ENCODE measurements at places on chromosomes 4 and X.

GRCh38 chr4:73892966-73893365 lies 23.8 kb downstream of the CXCL1 start:
- no peak for DNase-seq

GRCh38 chr4:61451935-61452334 lies 251.8 kb downstream of the ADGRL3 start:
- no peak for DNase-seq

DNA sequence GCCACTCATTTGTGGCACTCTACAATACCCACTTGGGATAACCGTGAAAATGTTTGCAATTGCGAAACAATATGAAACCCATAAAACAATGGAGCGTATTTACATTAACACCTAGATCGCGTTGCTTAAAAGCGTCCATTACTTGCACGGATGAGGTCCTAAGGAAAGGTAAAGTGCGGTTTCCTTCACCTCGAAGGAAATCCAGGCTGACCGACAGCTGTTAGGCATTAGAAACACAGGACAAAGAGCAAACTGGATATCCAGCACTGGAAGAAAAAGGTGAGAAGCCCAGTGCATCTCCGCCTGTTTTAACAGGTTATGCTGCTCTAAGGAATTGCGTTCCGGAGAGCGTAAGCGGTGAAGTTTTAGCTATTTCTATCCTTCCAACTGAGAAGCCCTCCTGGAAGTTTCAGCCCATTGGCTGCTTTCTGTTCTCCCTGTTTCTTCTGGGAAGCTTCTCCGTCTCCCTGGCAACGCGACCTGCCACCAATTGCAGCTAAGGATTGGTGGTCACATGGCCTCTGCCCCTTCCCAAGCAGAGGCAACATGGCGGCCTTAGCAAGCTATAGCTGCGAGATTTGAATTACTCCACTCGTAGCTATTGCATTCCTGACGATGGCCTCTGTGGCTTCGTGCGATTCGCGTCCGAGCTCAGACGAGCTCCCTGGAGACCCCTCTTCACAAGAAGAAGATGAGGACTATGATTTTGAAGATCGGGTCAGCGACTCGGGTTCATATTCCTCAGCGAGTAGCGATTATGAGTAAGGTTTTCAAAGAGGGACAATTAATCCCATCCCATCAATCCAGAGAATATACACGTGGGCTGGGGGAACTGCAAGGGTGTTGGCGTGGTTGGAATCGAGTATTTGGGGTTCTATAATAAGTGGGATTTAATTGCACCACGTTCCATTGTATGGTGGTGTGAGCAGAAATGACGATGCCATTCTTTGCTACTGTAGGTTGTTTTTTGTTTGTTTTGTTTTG lies at the start of gene INTU:
Gene INTU, plus strand, starts transcription at position 538 of the 984 bp plus-strand sequence. Its CDS starts 78 bp downstream, at position 616.
- peak; percentile 93 for DNase-seq

DNA sequence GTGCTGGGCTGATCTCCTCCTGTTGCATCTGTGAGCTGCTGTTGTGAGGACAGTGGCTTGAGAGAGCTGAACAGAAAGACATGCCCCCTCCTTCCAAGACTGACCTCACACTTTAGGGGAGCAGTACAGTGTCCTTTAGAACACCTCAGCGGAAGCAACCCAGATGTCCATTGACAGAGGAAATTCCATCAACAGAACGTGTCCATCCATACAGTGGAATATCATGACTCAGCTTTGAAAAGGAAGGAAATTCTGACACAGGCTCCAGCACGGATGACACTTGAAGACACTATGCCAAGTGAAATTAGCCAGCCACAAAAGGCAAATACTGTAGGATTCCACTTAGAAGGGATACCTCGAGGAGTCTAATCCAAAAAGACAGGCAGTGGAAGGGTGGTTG lies 103.5 kb downstream of the GPR143 start:
- DNase-seq, result no peak

GRCh38 chrX:99603091-99603814 lies 806.8 kb downstream of the PCDH19 start:
- DNase-seq, result no peak

GRCh38 chr4:100742045-100742444 lies 224.2 kb upstream of the EMCN start:
- peak; percentile 43 for DNase-seq

- DNase-seq, result peak; percentile 84
These were observed 9.1 kb downstream of the WFS1 start for GRCh38 chr4:6278801-6279197.

DNA sequence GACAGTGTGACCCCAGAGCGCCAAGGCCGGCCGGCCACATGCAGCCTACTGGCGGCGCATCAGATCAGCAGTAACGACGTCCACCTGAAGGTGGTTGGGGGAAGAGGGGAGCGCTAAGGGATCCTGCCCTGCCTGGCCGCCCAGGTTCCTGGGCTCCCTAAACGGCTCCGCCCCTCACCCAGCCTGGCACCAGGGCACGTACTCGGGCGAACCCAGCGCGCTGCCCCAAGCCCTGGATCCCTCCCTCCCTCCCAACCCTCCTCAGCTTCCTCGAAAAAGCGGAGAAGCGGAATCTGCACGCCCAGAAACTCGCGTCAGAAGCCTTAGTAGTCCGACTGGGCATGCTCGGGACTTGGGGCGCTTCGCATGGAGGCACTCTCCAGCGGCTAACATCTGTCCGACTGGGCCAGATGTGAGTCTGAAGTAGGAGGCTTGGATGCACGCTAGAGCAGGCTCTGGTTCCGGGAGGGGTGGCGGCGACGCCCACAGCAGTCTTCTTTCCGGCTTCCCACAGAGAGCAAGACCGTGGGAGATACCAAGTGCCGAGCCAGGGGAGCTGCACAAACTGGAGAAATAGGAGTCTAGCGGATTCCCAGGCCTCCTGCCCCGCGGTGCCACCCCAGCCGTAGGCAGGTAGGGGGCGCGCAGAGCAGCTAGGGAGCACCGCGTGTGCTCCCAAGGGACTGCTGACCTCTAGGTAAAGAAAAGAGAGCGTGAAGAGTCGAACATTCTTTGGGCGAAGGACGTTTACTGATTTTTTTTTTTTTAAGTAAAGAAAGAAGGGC lies 114.3 kb upstream of the TEX13C start:
- DNase-seq, result peak; percentile 65

GRCh38 chrX:47579537-47579936 lies 2.7 kb upstream of the TIMP1 start:
- no peak for DNase-seq

DNA sequence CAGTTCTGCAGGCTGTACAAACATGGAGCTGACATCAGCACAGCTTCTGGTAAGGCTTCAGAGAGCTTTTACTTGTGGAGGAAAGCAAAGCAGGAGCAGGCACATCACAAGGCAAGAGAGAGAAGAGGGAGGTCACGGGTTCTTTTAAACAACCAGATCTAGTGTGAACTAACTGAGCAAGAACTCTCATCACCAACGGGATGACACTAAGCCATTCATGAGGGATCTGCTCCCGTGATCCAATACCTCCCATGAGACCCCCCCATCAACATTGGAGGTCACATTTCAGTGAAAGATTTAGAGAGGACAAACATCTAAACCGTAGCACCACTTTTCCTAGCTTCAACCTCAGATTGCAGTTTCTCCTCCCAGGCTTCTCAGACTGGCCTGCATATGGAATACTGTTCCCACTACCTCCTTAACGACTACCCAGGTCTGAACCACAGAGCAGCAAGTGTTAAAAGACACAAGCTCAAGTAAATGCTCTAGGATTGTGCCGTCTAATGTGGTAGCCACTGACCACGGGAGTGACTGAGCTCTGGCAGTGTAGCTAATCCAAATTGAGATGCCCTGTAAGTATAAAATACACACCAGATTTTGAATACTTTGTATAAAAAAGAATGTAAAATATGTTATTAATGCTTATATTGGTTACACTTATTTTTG lies 192.7 kb downstream of the PTTG2 start:
- no peak for DNase-seq

DNA sequence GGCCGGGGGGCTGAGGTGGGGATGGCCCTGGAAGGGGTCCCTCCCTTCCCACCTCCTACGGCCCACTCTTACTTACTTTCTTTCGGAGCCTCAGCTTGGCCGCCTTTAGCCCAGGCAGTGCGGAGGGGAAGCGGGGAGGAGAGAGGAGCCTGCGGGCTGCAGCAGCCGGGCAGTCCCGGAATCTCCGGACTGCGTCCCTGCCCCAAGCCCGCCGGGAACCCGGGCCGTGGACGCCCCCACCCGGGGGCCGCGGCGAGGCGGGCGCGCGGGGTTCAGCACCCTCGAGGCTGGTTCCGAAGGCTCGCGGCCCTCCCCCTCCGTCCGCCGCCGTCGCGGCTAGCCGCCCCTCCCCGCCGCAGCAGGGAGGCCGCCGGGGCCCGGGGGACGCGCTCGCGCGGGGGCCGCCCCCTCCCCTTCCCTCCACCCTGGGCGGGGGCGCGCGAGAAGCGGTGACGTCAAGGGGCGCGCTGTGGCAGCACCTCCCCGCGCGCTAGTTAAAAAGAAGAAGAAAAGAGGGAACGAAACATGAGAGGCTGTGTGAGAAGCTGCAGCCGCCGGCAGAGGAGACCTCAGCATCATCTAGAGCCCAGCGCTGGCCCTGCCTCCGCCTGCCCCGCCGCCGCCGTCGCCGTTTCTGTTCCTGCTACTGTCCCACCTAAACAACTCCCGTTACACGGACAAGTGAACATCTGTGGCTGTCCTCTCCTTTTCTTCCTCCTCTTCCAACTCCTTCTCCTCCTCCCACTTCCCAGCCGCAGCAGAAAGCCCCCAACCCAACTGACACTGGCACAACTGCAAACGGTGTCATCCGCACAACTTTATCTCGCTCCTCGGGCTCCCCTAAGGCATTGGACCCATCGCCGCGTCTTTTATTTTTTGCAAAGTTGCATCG lies at the start of gene HHIP:
Gene HHIP, plus strand, starts transcription at position 526 of the 892 bp plus-strand sequence. CDS start 520 bp downstream, outside the sequence.
- no peak for DNase-seq

DNA sequence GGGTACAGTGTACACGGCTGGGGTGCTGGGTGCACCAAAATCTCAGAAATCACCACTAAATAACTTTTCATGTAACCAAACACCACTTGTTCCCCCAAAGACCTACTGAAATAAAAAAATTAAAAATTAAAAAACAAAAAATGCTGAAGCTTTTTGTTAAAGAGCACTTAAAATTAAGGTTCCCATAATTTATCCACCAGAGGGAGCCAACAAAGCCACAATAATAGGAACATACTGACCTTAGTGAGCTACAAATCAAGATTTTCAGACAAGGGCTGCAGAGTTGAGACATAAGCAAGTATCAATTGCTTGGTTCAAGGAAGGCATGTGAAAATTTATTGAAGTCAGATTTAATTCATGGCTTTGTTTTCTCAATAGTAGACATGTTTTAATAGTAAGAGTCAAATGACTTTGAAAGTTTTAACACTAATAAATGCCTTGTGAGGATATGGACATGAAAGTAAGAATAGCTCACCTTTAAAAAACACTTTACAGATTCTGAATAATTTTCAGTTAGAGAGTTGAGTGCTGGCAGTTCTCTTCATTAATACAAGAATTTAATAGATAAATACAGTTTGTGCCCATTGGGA lies 43.0 kb upstream of the SCOC start:
- DNase-seq, result peak; percentile 73

DNA sequence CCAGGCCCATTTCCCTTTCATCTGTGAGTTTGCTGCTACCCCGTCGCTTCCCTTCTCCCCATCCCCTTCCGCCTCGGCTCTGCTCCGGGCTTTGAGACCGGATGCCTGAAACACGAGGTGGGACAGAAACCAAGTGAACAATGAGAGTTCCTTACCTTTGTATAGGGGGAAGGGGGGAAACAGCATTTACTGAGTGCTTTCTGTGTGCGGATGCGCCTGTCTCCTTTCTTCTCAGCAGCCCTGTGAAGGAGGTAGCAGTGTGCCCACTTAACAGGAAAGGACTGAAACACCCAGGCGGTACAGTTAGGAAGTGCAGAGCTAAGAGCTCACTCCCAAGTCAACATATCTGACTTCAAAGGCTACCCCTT lies 43.2 kb upstream of the TMSB15B start:
- peak; percentile 38 for DNase-seq

- peak; percentile 89 for DNase-seq
These were observed 52.5 kb upstream of the ANTXR2 start for GRCh38 chr4:80125252-80126177.

DNA sequence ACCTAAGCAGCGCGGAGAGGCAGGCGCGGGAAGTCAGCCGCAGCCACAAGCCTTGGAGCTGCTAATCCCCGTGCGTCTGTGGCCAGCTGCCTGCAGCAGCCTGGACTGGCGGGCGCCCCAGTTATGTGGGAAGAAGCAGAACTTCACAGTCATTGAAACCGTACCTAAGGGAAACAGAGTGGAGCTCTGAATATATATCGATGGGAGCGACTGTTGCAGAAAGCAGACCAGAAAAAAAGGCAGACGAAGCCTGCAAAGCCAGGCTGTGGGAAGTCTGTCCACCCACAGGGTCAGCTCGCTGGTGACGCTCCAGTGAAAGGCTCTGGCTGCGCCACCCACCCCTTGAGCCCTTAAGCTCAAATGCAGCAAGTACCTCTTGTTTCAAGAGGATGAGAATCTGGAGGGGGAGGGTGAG lies 24.7 kb downstream of the KCNE5 start:
- peak; percentile 56 for DNase-seq

DNA sequence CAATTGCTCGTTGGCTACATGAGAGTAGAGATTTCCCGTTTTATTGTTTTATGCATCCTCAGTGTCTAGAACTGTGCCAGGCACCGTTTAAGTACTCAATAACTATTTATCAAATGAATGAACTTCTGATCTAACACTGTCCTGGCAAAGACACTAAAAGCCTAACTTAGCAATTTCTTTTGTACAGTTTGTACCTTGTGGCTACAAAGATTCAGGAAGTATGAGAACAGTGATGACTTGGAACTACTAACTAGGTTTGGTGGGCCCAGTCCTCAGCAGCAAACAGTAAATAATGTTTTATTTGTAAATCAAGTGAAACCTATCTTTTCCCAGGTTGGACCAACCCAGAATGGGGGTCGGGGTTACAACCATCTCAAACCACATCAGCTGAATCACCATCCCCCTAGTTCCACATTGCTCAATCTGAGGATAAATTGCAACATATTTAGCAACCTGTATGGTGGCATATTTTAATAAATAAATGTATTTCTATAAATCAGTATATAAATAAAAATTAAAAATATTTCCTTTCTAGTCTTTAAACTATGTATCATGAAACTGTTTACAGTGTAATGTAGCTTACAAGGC lies 12.3 kb upstream of the SCRG1 start:
- peak; percentile 37 for DNase-seq

DNA sequence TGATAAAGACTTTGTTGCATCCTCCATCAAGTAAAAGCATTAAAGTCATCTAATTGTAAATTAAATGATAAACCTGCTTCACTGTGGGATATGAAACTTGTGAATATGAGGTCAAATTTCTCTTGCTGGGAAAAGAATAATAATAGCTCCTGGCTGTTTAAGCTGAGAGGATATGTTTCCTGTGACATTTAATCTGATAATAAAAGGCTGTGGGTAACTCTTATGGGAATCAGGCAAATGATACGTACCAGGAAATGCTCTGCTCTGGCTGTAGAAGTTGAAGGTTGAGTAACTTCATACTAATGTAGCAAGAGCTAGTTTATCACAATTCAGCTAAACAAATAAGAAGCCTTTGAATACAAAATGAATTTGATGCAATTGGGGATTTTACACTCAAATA lies 574.6 kb downstream of the RAPGEF2 start:
- no peak for DNase-seq

DNA sequence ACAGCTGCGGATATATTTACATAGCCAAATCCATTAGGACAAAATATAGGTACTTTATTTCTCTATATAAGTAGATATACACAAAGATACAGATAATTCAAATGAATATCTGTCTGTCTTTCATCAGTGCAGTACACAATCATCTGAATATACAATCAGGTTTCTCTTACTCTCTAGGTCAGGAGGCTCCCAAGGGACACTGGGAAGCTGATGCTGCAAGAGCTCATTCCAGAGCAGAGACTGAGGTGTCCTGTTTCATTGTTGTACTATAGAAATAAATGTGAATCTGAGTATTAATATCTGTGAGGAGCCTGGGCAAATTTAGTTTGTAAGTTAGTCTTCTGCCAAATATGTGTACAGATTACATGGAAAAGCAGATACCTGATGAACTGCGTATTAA lies 4.2 kb downstream of the TLL1 start:
- DNase-seq, result no peak

All from OCI-M1 (cell line).